ENCODE measurements at places on chromosomes 11 and 22. TPM values are rescaled to one million over a fixed set of nuclear protein-coding genes. Genes with fewer than 3 reads are reported as not detected.

The SCGB1A1 gene
- not detected for total RNA-seq

The OR9Q2 gene
- total RNA-seq: not detected

The SRSF8 gene
- 22.7 TPM for total RNA-seq

The SEPTIN3 gene
- total RNA-seq: 0.52 TPM

The MS4A3 gene
- total RNA-seq: not detected

The KCNK4 gene
- total RNA-seq: not detected

The SAA2 gene
- 18.1 TPM for total RNA-seq

DNA sequence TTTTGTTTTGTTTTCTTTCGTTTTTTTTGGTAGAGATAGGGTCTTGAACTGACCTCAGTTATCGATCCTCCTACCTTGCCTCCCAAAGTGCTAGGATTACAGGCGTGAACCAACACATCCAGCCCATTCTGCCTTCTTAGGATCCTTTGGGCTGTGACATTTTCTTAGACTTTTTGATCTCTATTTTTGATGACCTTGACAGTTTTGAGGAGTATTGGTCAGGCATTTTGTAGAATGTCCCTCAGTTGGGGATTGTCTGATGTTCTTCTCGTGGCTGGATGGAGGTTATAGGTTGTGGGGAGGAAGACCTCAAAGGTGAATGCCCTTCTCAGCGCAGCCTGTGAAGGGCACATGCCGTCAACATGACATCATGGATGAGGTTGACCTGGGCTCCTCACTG, 19.5 kb upstream of the RAB1B start:
- no peak for DNase-seq

GRCh38 chr22:50739279-50739691, 1.3 kb downstream of the ACR start:
- no peak for DNase-seq

DNA sequence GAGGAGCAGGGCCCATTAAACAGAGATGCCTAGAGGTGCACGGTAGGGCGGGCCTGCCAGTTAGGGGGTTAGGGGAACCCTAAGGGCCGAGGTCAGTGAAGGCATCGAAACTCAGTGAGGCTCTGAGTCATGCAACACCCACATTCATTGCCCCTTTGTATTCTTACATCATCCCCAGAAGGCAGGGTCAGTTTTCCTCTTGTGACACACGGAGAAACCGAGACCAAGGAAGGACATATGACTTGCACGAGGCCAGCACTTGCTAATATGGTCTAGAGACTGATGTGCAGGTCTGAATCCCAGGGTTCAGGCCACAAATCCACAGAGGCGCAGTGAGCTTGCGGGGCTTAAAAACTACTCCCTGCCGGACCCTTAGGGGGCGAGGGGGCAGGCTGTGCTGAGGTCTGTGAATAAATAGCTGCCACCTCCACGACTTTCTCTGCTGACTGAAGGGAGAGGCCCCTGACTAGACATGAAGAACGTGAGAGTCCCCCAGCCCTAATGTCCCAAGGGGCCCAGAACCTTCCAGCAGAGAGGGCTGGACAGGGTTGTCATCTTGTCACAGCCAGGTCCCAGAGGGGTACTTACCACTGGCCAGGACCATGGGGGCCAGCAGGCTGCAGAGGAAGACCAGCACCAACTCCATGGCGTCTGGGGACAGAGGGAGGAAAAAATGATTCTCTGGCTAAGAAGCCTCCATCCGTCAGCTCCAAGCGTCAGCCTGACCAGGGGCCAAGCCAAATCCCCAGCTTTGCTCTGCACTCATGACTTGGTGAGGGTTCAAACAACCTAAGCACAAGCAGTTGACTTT, 17.8 kb upstream of the FXYD2 start:
- DNase-seq: no peak

DNA sequence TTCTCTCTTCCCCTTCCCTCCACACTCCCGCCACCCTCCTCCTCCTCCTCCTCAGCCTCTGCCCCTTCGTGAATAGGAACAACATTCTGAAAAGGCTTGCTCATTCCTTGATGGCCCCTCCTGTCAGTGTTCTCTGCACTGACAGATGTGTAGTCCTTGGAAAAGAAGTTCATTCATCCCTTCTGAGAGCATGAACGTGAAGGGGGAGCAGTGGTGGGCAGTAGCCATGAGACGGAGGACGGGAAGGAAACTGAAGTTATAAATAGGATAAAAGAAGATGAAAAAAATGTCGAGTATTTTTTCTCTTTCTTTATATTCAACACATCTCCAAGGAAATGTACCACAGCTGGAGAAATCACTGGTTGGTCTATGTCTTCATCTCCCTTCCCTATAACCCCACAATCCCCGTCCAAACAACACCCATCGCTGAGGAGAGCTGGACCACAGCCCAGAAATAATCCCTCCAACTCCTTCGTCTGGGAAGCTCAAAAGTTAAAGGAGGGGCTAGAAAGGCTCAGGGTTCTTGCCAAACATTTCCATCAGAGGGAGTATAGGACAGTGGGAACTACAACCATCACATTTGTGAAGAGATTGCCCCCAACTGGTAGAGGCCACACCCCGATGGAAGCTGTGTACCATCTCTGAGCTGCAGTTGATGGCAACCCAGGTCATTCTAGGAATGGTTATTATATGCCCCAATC, 33.5 kb downstream of the ETS1 start:
- DNase-seq: no peak

- no peak for DNase-seq
Observed at GRCh38 chr11:84526250-84526649, 1100.9 kb downstream of the DLG2 start.

DNA sequence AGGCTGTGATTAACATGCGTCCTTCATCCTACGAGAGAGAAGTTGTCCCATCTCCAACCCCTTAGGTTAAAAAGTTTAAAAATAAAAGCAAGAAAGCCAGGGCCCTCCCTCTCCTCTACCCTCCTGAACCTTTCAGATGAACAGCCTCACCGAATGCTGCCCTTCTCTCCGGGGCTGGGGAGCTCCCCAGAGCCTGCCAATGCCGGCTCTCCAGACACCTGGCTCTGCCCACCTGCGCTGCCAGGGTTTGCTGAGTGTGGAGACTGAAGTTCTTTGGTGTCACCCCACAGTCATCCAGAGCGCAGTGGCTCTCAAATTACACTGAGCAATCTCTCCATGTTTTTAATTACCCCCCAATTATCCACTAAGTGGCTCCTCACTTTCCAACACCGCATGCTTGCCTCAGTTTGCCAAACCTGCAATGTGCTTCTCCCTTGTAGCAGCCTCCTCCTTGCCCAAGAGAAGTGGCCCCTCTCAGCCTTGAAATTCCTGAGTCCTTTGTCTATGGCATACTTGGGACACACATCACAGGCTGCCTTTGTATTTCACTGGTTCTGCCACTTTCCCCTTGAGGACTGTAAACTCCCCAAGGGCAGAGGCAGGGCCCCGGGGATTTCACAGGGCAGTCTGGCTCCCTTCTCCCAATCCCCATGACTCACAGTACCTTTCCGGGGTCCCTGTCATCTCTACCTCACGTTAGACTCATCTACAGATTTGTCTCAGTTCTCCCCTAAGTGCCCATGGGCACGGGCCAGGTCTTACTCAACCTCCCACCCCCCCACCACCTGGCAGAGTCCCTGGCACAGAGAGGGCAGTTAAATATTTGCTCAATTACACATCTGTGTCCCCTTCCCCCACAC, 2.0 kb downstream of the MYH9 start:
- DNase-seq: peak; percentile 95

GRCh38 chr11:91174193-91174592, 951.3 kb upstream of the CHORDC1 start:
- DNase-seq: no peak

DNA sequence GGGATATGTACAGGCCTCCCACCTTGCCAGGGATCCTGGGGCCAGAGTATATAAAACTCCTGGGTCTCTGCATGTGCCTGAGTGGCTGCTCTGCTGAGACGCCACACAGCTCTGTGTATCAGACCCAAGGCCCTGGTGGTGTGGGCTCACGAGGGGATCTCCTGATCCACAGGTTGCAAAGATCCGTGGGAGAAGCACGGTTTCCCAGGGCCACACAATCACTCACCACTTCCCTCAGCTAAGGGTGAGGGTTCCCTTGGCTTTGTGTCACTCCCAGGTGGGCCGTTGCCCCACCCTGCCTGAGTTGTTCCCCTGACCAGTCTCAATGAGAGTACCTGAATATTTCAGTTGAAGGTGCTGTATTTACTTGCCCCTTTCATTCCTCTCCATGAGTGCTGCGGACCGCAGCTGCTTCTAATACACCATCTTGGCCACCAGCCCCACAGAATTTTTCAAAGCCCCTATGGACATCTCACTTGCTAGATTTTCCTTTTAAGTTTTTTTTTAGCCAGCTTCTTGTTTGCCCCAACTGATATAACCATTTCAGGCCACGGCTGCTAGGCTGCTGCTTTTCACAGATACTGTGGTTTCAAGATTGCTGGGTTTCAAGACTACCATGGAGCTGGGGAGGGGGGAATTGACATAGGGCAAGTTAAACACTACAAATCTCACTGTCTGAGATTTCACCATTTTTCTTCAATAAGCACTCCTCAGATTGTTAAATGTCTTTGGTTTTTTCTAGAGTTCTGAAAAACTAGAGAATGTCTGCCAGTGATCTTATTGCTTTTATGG, 13.7 kb upstream of the DEPDC7 start:
- DNase-seq: no peak

DNA sequence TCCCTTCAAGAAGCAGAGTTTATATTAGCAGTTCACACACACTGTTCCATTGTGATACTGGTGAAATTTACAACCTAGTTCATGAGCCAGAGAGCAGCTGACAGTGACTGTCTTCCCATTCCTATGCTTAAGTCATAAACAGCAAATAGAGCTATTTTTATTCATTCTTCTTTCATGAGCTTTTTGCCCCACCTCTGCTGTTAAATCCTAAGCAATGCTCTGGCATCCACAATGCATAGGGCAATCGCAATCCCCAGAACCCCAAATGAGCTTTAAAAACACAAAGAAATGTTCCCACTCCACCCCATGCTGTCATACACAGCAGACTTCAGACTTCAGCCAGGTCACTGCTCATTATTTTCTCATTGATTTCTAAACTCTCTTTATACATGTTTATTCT, 307.5 kb downstream of the ETS1 start:
- DNase-seq: no peak

DNA sequence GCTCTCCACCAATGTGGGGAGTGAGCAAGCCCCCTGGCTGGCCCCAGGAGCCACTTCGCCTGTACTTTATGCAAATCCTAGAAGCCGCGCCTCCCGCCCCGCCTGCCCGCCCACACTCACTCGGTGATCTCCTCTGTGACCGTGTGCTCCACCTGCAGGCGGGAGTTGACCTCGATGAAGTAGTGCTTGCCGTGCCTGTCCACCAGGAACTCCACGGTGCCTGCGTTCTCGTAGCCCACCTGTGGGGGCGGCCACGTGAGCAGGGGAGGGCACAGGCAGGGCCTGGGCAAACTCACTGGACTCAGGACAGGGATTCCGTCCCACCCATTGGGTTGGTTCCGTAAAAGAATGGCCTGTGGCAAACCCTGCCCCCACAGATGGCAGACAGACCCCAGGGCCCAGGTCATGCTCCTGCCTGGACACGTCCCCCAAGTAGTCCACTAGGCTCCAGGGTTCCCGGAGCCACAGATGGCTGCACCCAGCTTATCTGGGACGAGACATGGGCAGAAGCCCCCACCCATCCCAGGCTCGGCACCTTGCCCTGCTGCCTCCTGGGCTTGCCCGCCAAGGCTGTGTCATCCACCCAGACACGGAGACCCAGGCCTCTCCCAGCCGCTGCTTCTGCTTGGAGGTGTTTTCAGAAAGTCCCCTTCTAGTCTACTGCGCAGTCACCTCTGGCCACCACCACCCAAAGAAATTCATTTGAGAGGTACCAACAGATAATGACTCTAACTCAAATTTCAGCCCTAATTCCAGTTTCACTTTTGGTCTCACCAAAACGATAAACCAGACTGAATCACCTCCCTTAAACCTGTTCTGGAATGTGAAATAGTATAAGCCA, 12.1 kb downstream of the LRFN4 start:
- DNase-seq: peak; percentile 81

DNA sequence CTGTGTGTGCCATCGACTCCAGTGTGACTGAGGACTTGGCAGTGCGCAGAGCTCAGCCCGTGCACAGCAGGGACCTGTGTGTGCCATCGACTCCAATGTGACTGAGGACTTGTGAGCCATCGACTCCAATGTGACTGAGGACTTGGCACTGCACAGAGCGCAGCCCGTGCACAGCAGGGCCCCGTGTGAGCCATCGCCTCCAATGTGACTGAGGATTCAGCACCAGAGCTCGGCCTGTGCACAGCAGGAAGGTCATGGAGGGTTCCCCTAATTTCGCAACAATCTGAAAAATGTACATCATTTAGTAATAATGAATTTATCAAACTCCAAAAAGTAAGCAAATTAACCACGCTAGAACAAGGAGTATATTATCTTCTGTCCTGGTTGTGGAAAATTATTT, 348.3 kb upstream of the B3GAT1 start:
- DNase-seq: no peak

DNA sequence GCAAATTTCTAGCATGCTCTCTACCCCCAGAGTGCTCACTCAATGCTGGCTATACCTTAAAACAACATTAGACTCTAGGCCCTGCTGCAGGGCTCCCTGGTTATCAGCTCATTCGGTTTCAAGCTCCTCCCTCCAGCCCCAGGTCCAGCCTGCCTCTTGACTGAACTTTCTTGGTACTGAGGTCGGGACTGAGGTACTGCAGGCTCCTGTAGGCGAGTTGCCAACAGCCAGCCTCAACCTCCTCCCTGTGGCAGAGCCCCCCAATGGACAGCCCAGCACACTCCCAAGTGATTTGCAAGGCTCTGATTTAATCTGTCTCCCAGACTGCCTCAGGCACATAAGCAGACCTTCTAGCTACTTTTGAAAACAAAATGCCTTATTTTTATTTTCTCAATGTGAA, 73.6 kb upstream of the EIF3M start:
- no peak for DNase-seq

GRCh38 chr11:14320020-14320419, 39.0 kb downstream of the RRAS2 start:
- DNase-seq: no peak

DNA sequence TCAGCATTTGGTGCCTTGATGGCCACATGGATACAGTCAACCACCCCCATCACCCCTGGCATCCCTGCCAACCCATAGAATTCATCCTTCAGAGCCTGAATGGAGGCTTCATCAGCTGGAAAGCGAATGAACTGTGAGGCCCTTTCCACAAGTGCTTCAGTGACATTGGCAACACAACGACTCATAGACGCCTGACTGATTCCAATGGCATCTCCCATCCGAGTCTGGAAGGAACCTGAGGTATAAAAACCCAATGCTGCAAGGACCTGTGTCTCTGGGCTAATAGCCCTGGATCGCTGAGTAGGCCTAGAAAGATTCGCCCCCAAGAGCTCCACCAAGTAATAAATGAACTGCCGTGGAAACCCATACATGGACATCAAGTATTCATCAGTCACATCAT, 1.3 kb downstream of the HARBI1 start:
- DNase-seq: no peak
